Spleen (tissue), 13 donors: ENCODE measurements at places on chromosomes 1 and 21.
A peak's percentile ranks its signal among the peaks of the same experiment; 100 is the strongest.

DNA sequence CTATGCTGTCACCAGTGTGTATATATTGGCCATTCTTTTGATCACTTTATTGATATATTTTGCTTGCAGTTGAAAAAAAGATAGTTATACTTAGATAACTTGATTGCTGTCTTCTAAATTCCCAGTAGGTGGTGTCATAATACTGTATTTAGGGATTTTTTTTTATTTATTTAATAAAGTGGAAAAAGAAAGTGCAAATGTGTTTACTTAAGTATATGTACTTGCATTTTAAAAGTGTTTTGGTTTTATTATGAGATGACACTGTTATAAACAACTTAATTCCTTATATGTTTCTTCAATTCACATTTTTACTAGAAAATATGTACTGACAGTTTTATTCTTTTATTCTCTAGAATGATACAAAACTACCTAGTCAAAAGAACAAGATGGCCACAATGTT, 164.8 kb downstream of the USP25 start:
- no peak for DNase-seq

DNA sequence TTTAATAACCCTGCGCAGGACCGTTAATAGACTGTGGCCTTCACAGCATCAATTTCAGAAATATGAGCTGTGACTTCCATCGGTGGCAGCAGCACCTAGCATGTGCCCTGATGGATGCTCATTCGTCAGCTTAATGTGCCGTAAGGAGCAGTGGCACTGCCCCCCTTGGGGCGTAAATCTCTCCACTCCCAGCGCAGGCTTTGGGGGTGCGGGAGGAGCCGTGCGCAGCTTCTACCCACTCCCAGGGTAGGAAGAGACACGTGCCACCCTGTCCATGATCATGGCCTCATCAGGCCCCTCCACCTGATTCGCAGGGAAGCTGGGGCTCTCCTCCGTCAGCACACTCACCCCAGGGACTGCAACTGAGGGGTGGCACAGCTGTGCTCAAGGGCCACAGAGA, 149.5 kb downstream of the NPHP4 start:
- no peak for DNase-seq

DNA sequence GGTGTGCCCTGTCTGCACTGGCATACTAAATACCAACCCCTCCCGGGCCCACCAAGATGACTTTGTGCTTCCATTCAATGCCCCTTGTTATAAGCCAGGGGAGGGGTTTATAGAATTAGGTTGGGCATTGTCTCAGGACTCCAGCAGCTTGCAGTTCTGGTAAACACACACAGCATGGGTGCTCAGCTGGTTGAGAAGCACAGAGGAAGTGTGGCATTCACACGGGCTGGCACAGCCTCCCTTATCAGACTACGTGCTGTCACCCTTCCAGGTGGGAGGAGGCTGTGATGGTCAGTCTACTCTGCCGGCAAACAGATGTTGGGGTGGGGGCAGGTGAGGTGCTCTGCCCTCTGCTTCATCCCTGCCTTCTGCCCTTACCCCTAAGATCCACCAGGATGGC, 15.0 kb upstream of the SLC6A17 start:
- DNase-seq = no peak

GRCh38 chr21:46062471-46063211, 35.3 kb upstream of the COL6A2 start:
- no peak for DNase-seq

DNA sequence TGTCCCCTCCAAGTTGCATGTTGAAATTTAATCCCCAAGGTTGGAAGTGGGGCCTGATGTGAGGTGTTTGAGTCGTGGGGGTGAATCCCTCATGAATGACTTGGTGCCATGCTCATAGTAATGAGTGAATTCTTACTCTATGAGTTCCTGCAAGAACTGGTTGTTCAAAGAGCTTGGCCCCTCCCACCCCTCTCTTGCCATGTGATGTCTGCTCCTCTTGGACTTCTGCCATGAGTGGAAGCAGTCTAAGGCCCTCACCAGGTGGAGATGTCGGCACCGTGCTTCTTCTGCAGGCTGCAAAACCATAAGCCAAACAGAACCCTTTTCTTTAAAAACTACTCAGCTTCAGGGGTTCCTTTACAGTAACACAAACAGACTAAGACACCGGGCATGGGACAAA, 14.3 kb downstream of the G0S2 start:
- no peak for DNase-seq

DNA sequence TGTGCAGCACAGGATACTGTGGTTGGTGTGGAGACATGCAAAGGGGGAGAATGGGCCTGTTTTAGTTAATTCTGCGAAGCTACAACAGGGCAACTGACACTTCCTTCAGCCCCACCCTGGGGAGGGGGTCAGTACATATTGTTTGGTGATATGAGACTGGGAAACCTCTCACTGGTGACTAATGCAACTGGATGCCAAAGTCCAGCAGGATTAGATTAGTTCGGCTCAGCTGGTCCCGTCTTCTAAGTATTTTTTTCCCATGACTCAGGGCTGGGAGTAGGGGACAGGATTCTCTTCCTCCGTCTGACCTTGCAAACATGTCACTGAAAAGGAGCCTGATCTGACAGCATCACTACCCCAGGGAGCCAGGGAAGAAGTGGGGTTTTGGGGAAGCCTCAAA, 43.0 kb downstream of the PLXNA2 start:
- DNase-seq = no peak

- DNase-seq = no peak
These were observed 2.4 kb downstream of the RAB7B start for GRCh38 chr1:206000641-206001339.

- DNase-seq = no peak
These were observed 21.2 kb upstream of the CAPN2 start for GRCh38 chr1:223691121-223691520.

DNA sequence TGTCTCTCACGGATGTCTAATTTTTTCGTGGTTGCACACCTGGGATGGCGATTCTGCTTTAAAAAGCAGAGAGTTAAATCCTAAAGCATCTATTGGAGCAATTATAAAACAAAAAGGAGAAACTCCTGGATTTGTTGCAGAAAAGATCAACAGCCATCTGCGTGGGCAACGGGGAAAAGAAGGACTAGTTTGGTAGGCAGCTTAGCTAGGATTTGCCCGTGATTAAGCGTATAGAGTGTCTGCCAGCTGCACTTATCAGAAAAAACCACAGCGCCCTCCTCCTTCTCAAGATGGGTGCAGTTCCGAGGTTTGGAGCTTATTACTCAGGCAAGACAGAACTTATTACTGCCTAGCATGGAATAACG, 526 bp upstream of the SLC25A24 start:
- peak; percentile 72 for DNase-seq

DNA sequence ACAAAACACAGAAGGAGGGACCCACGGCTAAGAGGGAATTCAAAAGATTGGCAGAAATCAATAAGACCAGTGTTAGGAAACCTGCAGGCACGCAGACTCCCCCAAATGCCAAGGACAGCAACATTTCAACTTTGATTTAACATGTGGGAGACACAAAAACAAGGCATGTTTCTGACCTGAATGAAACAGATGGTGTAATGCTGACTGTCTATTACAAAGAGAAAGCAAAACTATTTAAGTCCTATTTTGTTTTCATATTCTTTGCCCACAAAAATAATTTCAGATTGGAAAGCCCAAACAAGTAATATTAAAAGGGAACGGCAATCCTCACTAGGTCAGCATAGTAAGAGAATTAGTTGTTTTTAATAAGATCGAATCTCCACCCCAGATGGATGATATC, 107.9 kb downstream of the S1PR1 start:
- DNase-seq = no peak

DNA sequence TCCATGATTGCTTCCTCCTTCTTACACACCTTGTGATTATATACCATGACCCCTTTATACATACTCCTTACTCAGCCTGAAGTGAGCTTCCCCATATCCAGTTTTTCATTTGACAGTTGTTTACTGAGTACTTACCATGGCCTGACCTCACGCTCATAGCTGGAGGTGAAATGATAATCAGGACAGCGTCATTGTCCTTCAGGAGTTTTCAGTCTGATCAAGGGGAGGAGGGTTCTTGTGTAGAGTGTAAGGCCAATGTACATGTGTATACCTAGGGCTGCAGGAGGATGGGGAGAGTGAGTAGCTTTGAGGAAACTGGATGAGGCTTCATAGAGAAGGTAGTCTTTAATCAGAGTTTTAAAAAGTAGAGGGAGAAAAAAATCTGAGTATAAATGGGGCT, 325.8 kb downstream of the RYR2 start:
- DNase-seq = no peak

DNA sequence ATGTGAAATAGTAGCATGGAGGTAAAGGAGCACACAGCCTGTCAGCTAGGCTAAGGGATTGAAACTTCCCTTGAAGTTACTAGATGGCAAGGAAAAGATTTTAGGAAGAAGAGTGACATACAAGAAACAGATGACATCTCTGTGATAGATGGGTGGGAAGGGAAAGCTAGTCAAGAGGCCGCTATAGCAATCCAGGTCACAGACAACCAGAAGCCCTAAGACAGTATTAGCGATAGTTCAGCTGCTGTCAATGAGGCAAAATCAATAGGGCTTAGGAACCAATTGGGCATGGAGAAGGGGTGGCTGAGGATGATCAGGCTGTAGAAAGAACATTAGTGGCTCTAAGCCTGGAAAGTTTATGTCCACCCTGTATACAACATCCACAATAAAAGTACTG, 111.1 kb downstream of the GLUL start:
- DNase-seq = no peak

DNA sequence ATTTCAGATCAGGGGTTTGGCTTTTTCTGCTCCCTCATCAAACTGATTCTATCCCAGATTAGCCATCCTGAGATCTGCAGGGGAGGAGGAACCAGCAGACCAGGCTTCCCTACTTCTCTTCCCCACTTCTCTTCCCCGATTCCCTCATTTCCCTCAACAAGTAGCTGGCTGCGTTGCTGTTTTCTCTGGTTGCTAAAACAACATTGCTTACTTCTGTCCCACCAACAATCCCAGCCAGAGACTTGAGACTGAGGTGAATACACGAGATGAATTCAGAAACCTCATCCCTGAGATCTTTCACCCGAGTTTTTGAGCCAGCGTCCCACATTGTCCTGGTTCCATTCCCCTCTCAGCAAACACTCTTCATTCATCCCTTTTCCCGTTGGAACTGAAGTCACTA, 22.4 kb downstream of the DYRK3 start:
- no peak for DNase-seq

- no peak for DNase-seq
These were observed 157.7 kb downstream of the SLC35F3 start for GRCh38 chr1:234062166-234062565.

DNA sequence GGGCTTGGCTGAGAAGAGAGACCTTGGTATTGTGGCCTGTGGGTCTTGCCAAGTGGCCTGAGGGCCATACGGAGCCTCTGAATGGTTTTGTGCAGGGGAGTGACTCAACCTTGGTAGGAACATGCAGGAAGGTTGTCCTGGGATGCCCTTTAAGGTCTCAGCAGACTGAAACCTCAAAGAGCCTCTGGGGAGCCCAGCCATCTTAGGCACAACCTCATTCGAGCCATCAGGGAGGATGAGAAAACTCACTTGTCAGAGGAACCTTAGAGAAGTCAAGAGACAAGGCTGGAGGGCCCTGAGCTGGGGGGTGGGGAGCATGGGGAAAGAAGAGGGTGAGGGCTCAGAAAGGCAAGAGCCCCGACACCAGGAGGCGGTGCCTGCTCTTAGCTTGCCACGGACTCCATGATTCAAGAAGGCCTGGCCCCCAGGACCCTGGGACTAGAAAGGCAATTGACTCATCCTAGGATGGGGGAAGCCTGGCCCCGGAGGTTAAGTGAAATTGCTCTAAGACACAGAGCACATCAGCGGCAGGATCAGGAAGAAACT, 13.0 kb downstream of the IFI6 start:
- peak; percentile 82 for DNase-seq

DNA sequence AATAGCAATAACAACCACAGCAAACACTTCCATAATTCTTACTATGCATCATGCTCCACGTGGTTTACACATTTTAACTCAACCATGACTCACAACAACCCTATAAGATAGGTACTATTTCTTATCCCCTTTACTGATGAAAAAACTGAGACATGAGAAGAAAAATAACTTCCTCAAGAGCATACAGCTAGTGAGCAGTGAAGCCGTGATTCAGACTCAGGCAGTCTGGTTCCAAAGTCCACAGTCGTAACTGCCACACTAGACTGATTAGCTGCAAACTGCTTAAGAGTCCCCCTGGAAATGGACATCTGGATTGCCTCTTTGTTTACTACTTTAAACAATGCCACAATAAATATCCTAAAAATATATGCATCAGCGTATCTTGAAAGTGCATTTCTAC, 55.7 kb downstream of the PLD5 start:
- no peak for DNase-seq

- no peak for DNase-seq
These were observed 22.8 kb downstream of the LACTBL1 start for GRCh38 chr1:22949822-22950331.

DNA sequence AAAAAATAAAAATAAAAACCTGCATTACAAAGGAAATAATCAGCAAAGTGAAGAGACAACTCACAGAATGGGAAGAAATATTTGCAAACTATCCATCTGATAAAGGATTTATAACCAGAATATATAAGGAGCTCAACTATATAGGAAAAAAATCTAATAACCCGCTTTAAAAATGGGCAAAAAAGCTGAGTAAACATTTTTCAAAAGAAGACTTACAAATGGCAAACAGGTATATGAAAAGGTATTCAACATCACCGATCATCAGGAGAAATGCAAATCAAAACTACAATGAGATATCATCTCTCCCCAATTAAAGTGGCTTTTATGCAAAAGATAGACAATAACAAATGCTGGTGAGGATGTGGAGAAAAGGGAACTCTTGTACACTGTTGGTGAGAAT, 3.8 kb upstream of the GNG5 start:
- DNase-seq = no peak

DNA sequence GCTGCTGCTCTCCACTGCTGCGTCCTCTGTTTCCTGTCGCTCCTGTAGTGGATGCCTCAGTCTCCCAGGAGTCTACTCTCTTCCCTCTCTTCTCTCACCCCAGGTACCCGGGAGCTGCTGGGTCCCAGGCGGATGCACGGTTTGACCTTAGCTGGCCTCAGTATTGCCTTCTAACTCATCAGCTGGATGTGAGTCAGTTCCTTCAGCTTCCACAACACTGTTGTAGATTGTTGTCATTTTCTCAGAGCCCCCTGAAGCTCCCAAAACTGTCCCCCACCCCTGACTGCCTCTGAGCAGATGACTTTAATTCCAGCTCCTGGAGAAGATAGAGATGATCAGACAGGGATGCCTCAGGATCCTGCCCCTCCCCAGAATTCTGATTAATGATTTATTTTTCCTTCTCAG, 7.2 kb downstream of the CNIH3 start:
- no peak for DNase-seq

- peak; percentile 92 for DNase-seq
These were observed 24.1 kb upstream of the ALDH4A1 start for GRCh38 chr1:18926315-18927081.
